ENCODE measurements at places on chromosomes 4 and X.

DNA sequence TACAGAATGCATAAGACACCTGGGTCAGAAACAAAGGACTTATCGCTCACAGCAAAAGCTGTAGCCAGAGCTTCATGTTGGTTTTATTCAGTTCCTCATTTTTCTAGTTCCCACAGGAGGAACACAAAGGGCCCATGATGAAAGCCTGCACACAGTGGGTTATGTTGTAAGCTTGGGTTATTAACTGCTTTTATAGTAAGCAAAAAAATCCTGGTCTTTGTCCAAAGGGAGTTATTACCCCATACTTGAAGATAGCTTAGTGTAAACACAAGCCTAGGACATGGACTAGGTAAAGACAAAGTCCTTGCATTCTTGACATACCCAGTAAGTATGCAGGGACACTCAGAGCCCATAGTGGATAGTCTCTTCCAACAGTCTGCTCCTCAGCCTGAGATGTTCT lies 11.7 kb downstream of the BBS12 start:
- DNase-seq, result no peak

GRCh38 chr4:69485130-69485529 lies 10.6 kb downstream of the UGT2B4 start:
- DNase-seq, result no peak

- DNase-seq, result no peak
Measured at GRCh38 chr4:158164768-158165213, 8.0 kb downstream of the GASK1B start.

GRCh38 chr4:152939621-152940020 lies 3.5 kb downstream of the FHDC1 start:
- no peak for DNase-seq

GRCh38 chrX:122813876-122814275 lies 370.2 kb upstream of the GRIA3 start:
- no peak for DNase-seq

GRCh38 chr4:105657117-105657765 lies 51.2 kb downstream of the INTS12 start:
- no peak for DNase-seq

DNA sequence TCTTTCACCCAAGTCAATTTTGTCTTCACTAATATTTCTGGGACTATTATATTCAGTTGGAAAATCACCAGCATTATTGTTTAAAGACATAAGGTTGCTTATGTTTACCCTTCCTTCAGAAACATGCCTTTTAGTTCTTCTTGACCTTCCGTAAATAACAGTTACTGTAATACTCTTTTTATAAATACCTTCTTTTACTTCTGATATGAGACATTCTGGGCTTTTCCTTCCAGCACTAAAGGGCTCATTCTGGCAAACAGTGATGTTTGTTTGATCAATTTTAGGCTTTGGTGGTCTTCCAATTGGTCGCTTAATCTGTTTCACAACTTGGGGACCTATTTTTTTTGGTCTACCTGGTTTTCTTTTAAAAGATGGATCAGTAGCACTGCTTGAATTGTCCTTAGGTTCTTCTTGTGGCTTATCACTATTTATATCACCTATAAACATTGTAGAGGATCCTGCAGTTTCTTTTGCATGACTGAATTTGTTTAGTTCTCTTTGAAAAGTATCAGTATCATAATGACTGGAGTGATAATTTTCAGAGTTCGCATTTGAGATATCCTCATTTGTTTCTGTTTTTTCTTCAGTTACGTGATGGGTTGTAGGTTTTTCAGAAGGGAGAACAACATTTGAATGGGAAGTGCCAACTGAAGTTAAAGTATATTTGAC lies 64.8 kb downstream of the NCAPG start:
- no peak for DNase-seq

- DNase-seq, result no peak
Measured at GRCh38 chr4:134024251-134024650, 177.3 kb downstream of the PABPC4L start.

DNA sequence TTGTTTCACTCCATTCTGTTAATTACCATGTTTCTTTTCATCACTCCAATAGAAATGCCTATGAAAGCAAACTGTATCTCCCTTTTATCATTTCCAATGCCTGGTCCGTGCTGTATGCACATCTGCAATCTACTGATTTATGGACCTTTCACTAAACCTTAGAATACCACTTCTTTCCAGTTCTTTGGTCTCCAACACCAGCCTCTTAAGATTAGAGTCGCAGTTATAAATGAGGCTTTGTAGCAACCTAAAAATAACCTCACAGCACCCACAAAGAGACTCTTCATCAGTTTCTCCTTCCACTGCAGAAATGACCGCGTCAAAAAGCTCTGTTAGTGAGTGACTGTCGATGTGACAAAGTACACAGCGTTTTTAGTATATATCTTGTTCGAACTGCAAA lies 282.6 kb downstream of the ADGRA3 start:
- no peak for DNase-seq

- no peak for DNase-seq
Measured at GRCh38 chr4:9812501-9813340, 31.3 kb downstream of the DRD5 start.

- DNase-seq, result no peak
Measured at GRCh38 chrX:135384161-135384836, 37.4 kb upstream of the SMIM10L2A start.

GRCh38 chr4:177680308-177680707 lies 238.1 kb upstream of the AGA start:
- DNase-seq, result no peak

DNA sequence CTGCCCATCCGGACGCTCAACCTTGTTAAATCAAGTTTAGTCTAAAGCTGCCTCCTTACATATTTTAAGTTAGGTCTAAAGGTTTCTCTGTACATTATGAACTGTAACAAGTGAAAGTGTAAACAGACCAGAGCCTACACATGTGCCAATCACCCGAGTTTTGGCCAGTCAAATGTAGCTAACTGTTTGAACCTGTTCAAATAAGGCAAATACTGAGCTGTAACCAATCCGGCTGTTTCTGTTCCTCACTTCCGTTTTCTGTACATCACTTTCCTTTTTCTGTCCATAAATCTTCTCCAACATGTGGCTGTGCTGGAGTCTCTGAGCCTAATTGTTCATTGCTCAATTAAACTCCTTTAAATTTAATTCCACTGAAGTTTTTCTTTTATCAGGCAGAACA lies 113.3 kb upstream of the SHISA3 start:
- DNase-seq, result no peak

- no peak for DNase-seq
Measured at GRCh38 chr4:63169836-63170235, 1239.4 kb downstream of the TECRL start.

DNA sequence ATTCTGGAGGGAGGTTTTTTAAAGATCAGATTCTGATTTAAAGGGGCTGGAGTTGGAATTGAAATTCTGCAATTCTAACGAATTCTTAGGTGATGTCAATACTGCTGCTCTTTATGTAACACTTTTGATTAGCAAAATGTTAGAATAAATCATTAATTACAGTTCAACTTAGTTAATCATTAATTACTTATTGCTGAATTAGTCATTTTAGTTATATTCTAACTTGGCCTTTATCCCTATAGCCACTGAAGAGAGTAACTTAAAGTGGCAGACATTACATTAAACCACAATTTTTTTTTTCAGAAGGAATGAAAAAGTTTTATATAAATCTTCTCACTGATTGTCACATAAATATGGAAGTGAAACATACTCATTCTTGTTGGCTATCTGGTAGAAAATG lies 206.6 kb upstream of the ITM2A start:
- no peak for DNase-seq

- DNase-seq, result no peak
Measured at GRCh38 chrX:13923845-13924244, 105.8 kb downstream of the GEMIN8 start.

GRCh38 chr4:77196866-77197265 lies 39.9 kb downstream of the CCNG2 start:
- DNase-seq, result no peak

- no peak for DNase-seq
Measured at GRCh38 chr4:6337331-6337935, 67.8 kb downstream of the WFS1 start.

DNA sequence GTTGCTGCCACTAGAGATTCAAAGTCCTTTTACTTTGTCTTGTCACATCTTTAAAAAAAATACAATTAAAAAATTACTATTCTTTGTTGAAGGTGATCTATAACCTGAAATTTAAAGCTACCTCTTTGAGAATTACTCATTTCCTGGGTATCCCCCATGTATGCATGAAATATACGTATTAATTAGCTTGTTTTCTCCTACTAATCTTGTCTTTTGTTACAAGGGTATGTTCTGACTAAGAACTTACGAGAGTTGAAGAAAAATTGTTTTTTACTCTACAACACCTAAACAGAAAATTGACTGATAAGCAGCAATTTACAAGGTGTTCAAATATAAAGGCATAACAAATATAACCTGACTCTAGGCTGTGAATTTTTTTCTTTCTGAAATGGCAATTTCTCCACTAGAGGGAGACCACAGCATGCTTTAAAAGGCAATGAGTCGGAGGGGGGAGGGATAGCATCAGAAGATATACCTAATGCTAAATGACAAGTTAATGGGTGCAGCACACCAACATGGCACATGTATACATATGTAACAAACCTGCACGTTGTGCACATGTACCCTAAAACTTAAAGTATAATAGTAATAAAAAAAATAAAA lies 249.6 kb downstream of the OPHN1 start:
- no peak for DNase-seq

DNA sequence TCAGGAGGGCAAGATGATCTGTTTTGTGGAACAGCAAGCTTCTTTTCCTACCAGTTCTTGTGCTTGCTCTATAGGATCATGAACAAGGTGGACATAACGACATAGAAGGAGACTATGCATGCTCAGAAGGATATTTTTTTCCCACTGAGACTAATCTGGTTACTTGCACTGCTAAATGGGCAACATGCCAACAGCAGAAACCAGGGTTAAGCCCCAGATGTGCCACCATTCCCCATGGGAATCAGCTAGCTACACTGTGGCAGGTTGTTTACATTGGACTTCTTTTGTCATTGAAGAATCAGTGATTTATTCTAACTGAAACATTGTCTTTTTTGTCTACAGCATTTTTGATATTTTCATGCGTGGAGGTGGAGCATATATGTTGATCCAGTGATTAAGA lies 165.6 kb downstream of the C4orf33 start:
- no peak for DNase-seq

DNA sequence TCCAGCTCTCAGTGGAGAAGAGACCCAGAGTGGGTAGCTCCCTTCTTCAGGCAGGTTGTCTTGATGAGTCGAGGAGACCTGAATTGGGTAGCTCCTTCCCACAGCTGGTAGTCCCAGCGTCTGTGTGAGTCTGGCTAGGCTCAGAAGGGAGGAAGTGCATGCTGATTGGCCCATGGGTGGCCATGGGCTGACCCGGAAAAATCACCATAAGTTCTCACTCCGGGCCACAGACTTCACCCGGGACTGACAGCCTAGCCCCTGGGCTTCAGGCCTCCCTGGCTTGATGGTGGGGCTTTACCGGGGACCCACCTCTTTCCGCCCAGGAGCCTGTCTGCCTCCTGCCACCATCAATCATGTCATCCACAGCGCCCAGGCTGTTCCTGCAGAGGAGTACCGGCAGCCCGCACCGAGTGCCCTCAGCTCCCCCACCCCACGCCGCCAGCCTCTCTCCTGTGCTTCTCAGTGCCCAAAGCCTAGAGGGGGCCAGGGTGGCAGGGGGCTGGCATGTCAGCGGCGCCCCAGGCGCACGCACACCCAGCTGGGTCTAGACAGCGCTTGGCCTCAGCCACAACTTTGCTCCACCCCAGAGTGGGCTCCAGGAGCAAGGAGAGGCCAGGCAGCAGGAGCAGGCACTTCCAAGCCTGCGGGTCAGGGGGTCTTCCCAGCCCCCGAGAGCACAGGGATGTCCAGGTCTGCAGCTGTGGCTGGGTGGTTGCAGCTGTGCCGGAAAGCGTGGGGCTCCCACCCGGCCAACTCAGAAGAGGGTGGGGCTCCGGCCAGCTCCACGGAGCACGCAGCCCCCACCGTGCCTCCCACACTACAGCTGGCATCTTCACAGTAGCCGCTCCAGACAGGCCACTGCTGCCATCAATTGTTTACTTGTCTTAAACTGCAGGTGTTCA lies 16.1 kb upstream of the SAT1 start:
- DNase-seq, result no peak

DNA sequence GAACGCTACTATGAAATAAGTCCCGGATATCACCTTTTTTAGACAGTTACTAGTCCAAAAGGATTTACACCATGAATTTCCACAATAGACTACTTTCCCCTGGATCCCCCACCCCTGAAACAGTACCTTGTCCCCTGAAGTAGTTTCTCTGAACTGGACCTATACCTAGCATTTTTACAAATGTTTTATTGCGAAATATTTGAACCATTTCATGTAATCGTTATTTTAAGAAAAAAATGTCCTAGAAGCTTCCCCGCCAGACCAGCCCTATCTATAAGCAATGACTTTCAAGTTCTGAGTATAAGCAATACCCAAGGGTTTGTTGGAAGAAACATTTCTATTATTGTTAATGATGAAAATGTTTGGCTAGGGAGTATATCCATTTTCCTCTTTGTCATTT lies 517.8 kb upstream of the IGFBP7 start:
- DNase-seq, result no peak

GRCh38 chr4:16052939-16053338 lies 30.9 kb downstream of the PROM1 start:
- DNase-seq, result no peak

DNA sequence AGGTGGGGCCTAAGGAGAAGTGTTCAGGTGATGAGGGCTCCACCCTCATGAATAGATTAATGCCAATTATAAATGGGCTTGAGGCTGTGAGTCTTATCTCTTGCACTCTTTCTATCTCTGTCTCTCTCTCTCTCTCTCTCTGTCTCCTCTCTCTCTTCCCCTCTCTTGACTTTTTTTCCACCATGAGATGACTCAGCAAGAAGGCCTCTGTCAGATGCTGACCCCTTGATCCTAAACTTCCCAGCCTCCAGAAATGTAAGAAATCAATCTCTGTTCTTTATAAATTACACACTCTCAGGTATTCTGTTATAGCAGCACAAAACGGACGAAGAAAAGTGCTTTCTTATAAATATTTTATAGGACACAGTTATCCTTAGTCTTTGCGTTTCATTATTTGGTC lies 184.9 kb upstream of the PCDH7 start:
- DNase-seq, result no peak

- peak; percentile 41 for DNase-seq
Measured at GRCh38 chr4:47837094-47837907, 566 bp downstream of the CORIN start.

GRCh38 chr4:26056406-26056805 lies 142.4 kb downstream of the SMIM20 start:
- no peak for DNase-seq

- no peak for DNase-seq
Measured at GRCh38 chr4:173235050-173235449, 66.4 kb downstream of the GALNT7 start.

All from activated naive CD4-positive, alpha-beta T cell treated with anti-CD3 and anti-CD28 coated beads, Interleukin-2, amount 50 U/mL, for 16 hours (primary cell).